ENCODE measurements at places on chromosomes 1 and 21.
A peak's percentile ranks its signal among the peaks of the same experiment; 100 is the strongest.

GRCh38 chr1:178119628-178120027 lies 25.7 kb downstream of the RASAL2 start:
- no peak for DNase-seq

DNA sequence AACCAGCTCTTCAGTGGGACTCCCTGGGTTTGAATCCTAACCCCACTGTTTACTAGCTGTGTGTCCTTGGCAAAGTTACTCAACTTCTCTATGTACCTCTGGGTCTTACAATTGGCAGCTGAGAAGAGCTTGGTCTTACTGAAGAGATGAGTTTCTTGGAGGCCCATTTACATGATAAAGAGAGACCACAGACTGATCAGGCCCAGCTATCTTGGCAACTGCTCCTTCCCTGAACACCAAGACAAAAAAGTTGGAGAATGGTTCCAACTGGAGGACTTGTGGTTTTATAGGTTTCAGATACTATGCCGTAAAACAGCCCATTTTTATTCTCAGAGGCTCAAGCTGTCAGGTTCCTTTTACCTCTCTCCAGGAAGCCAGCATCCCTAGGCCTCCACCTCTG lies 24.8 kb upstream of the CNIH3 start:
- peak; percentile 63 for DNase-seq

GRCh38 chr1:203215573-203215972 lies 13.9 kb downstream of the CHIT1 start:
- DNase-seq: no peak

- no peak for DNase-seq
These were observed 22.8 kb downstream of the CDC7 start for GRCh38 chr1:91523482-91523881.

Data from fibroblast of lung (primary cell).